ENCODE measurements at places on chromosomes 16 and 17. TPM values are rescaled to one million over a fixed set of nuclear protein-coding genes. Genes with fewer than 3 reads are reported as not detected.

DNA sequence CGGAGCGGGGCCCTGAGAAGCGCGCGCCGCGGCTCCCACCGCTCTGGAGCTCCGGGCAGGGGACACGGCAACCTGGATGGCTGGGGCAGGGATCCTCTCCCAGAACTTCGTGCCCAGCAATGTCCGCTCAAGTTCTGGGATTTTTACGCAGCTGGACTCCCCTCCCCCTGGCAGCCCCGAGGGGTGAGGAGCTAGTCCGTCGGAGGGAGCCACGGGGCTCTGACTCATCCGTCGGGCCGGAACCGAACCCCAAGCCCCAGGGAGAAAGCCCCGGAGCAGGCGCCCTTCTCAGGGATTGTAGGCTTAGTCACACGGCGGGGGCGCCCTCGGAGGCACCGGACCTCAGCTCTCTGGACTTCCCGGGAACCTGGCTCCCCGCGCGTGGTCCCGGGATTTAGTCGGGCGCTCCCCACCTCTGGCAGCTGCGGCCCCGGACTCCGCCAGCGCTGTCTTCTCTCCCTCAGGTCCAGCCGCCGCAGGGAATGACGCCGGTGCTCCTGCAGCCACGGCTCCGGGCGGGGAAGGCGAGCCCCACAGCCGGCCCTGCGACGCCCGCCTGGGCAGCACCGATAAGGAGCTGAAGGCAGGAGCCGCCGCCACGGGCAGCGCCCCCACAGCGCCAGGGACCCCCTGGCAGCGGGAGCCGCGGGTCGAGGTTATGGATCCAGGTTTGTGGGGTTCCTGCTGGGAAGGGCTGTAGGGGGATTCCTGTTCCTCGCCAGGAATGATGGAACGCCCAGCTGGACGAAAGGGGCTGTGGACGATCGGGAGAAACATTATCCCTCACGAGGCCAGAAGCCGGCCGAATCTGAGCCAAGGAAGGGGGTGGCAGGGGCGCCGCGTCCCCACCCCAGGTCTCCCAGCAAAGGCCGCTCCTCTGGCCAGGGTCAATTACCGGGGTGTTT lies 830 bp downstream of the SPHK1 start:
- DNase-seq, result no peak

DNA sequence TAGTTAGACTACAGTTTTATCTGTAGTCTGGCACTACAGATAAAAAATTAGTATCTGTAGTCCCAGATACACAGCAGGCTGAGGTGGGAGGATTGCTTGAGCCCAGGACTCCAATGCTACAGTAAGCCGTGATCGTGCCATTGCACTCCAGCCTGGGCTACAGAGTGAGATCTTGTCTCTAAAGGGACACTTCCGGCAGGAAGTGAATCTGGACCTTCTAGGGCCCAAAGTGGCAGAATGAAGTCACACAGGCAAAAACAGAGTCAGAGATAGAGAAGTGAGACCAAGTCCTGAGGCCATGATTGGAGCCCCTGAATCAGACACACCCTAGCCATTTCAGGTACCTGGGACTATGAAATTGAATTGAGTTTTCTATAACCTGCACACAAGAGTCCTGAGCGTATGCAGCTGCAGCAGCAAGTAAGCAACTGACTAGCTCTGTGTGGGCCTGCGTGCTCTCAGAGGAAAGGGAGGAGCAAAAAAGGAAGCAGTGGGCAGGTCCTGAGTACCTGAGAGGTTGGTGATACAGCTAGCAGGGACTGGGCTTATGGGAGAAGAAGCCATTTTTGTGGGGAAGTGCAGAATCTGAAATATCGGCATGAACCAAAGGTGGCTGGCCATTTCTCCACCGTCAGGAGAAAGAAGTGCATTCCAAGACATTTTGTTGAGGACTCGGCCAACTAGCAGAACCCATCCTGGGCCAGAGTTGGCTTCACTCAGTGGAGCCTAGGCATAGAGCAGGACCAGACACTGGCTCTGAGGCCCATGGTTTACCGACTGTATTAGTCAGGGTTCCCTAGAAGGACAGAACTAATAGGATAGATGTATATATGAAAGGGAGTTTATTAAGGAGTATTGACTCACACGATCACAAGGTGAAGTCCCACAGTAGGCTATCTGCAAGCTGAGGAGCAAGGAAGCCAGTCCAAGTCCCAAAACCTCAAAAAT lies 27.2 kb upstream of the BRD7 start:
- DNase-seq, result no peak

DGKE gene
- 8.9 TPM for total RNA-seq

ZFPM1 gene
- 1.6 TPM for total RNA-seq

RUNDC3A gene
- total RNA-seq, result 0.99 TPM

DNA sequence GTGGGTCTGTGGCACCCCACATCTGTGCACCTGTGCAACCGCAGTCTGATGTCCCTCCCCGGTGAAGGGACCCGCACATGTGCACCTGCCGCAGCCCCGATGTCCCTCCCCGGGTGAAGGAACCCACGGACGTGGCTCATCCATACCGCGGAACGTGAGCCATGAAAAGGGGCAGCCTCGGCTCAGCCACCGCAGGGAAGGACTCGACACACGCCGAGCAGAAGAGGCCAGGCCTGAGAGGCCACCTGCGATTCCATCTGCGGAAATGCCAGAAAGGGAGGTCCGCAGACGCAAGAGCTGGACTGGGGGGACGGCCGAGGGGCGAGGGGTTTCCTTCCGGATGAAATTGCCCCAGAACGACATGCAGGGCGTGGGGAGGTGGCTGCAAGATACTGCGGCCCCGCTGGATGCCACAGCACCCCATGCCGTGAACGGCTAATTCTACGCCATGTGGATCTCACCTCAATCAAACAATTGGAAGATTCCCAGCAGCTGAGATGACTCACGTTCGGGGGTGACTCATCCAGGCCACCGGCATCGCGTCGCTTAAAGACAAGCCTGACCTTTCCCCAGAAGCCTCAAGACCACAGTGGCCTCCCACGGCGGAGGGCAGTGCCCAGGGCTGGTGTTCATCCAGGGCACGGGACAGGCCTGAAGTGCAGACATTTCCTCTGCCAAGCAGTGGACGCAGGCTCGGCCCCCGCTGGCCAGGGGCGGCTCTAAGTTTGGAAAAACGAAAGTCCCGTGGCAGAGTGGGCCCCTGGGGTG lies 21.0 kb downstream of the SOX8 start:
- no peak for DNase-seq

HBQ1 gene
- 1.9 TPM for total RNA-seq

DNA sequence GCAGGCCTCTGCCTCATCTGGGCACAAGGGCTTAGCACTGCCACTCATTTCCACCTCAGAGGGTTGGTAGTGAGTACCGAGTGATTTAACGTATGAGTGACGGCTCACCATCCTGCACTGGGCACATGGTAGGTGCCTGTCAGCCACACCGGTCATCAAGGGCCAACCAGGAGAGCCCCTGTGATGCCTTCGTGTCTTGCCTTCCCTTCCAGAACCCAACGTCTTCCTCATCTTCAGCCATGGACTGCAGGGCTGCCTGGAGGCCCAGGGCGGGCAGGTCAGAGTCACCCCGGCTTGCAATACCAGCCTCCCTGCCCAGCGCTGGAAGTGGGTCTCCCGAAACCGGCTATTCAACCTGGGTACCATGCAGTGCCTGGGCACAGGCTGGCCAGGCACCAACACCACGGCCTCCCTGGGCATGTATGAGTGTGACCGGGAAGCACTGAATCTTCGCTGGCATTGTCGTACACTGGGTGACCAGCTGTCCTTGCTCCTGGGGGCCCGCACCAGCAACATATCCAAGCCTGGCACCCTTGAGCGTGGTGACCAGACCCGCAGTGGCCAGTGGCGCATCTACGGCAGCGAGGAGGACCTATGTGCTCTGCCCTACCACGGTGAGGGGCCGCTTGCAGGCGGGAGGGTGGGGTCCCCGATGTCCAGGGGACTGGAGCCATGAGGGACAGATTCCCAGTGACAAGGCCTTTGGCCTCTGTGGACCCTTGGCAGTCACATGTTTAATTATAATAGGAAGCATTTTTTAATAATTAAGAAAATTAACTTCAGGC lies 37.1 kb downstream of the MRC2 start:
- DNase-seq, result no peak

DNA sequence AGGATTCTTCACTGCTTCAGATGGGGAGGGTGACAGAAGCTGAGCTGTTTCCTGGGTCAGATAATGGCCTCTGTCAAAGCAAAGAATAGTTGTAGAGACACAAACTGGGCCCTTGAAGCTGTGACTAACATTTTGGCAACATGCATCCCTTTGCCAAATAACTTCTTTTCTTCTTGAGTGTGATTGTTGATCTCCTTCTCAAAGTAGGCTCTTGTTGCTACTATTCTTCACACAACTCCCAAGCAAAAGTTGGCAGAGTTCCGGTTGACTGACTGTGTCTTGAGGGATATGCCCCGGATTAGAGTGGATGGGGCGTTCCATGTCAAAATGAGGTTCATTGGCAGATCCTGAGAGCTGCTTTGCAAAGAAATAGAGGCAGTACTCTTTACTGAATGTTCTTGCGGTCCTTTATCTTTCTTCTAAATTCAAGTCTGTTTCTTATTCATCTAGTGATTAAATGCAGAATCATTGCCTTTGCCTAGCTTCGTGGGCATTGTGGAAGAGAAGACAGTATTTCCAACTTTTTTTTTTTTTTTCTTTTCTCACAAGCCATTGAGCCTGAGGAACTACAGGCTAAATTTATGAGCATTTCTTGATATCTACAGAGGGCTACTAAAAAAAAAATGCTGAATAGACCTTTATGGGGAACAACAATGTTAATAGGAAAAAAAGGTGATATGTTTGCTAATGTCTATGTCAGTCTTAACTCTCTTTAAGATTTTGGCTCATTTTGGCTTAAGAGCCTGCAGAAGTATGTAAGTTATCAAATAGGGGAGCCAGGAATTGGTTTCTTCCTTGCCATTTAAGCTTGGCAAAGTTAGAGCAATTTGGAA lies 5.8 kb downstream of the WIPF2 start:
- no peak for DNase-seq
